ENCODE measurements at places on chromosomes 12 and 14.

GRCh38 chr14:20986811-20987210, 3.0 kb upstream of the METTL17 start:
- no peak for DNase-seq

GRCh38 chr14:63752449-63753169, 24.7 kb upstream of the SGPP1 start:
- DNase-seq, result no peak

GRCh38 chr14:32015166-32015565, 61.9 kb upstream of the ARHGAP5 start:
- DNase-seq, result no peak

- DNase-seq, result no peak
Observed at GRCh38 chr12:42469355-42470175, 120.0 kb downstream of the PRICKLE1 start.

DNA sequence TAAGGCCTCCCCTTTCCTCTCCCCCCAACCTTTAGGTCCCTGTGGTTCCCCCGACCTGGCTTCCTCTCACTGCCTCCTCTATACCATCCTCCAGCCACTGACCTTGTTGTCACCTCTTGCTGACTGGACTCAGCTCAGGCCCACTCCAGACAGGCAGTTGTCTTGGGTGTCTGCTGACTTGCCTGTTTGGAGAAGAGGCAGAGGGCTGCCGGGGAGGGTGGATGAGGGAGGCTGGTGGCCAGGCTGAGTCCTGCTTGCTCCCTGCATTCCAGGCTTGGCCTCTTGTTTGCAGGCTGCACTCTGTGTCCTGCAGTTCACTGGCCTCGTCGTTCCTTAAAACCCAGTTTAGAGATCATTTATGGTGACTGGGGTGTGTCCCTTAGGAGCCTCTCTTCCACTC, 31.0 kb upstream of the RD3L start:
- DNase-seq, result no peak

GRCh38 chr12:58425481-58426392, 484.4 kb downstream of the ATP23 start:
- peak; percentile 81 for DNase-seq

- no peak for DNase-seq
Observed at GRCh38 chr12:46343118-46343852, 29.3 kb downstream of the SLC38A2 start.

- DNase-seq, result peak; percentile 3
Observed at GRCh38 chr14:21525571-21525961, 580 bp downstream of the SALL2 start.

GRCh38 chr14:23208324-23208723, 24.9 kb upstream of the SLC7A8 start:
- no peak for DNase-seq

- peak; percentile 92 for DNase-seq
Observed at GRCh38 chr14:92635031-92635430, 113.4 kb downstream of the LGMN start.

GRCh38 chr12:27971606-27972005, 927 bp downstream of the PTHLH start:
- DNase-seq, result no peak

DNA sequence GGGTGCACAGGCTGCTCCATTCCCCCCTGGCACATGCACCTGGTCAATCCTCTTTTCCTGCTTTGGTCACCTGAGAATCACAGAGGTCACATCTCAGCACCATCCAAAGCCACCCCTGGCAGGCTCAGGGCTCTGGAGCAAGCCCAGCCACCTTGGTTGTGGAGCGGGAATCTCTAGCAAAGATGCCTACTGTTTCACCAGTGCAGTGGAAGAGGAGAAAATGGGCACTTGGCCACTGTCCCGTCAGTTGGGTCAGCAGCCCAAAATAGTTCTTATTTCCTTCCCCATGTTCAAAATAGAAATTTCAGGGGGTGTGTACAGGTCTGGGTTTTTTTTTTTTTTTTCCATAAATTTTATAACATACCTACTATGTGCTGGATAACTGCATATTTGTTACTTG, 18.3 kb downstream of the RTL1 start:
- DNase-seq, result no peak

- no peak for DNase-seq
Observed at GRCh38 chr12:43206396-43206795, 345.6 kb downstream of the ADAMTS20 start.

GRCh38 chr14:97077253-97077653, 280.1 kb downstream of the VRK1 start:
- no peak for DNase-seq

- DNase-seq, result no peak
Observed at GRCh38 chr14:52348279-52348678, 34.2 kb downstream of the PTGER2 start.

GRCh38 chr14:92322516-92322915, 449 bp upstream of the SLC24A4 start:
- no peak for DNase-seq

- no peak for DNase-seq
Observed at GRCh38 chr14:65349100-65349499, 63.4 kb upstream of the FUT8 start.

DNA sequence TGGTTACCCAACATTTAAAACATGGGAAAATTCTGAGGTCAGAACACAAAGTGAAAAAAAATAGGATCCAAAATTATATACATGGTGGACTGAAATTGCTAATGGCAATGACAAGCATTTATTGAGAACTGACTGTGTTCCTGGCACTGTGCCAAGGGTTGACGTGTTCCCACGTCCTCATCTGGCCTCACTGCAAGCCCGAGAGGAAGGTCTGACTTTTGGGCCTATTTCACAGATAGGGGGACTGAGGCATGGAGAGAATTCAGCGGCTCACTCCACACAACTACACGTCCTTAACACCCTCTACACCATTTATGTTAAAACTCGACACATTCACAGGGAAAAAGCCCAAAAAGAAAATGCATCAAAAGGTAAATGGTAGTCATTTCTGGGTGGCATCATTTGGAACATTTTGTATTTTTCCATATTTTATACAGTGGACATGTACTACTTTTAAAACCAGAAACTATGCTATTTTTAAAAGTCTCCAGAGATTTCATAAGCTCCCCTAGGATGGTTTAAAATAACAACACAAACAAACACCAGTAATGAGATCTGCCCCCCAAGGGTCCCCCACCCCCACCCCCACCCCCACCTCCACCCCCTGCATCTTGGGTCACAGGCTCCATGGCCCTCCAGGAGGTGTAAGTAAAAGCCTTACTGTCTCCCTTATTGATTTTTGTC, 27.7 kb downstream of the CLMN start:
- DNase-seq, result peak; percentile 47

DNA sequence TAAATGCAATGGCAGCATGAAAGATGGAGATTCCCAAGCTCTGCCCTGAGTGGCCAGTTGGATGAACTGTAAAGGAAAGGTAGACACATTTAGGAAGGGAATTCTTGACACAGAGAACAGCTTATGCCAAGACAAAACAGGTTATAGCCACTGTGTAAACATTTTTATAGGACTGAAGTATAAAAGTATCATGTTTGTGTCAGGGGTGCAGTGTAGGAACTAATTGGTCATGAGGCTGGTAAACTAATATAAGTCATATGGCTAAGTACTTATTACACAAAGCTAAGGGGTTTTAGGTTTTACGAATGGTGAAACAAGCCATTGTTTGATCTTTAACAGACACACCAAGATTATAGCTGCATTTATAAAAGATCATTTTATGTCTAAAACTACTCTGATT, 207.7 kb upstream of the SLC16A7 start:
- peak; percentile 77 for DNase-seq

DNA sequence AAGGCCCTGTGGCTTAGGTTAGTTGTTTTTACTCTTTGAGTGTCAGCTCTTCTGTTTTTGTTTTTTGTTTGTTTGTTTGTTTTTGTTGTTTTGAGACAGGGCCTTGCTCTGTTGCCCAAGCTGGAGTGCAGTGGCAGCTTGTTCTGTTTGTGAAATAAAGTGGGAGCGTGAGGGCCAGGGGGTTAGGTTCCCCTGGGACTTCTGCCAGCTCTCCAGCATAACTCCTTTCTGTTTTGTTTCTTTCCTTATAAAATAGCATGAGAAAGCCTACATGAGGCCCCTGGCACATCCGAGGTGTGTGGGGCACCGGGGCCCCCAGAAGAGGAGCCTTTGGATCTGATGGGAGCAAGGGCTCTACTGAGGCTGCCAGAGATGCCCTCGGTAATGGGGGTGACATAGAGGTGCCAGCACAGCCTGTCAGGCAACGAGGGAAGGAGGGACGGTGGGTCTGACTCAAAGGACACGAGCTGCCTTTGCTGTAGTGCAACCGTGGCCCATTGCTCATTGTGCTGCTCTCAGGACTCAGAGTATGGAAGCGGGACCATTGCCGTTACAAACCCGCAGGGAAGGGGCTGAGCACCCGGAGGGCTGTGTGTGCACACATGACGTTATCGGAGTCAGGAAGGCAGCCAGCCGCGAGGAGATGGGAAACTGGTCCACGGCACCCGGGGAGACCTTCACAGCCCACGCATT, 9.1 kb upstream of the SERPINA11 start:
- no peak for DNase-seq

- no peak for DNase-seq
Observed at GRCh38 chr12:64387197-64387816, 3.3 kb downstream of the C12orf56 start.

DNA sequence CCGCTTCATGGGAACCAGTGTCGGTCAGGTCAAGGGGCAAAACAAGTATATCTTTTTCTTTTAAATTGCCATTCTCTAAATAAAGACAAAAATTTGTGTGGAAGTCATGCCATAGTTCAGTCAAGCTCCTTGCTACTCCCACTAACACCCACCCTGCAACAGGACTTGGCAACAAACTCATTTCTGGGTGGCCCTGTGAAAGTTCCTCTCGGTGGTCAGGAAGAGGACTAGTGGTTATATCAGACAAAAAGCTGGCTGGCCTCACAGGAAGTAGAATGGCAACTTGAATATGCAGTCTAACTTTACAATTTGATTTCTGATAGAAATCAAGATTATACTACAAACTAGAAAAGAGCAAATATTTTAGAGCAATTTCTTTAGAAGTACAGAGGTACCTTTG, 11.2 kb downstream of the DHRS7 start:
- DNase-seq, result no peak

DNA sequence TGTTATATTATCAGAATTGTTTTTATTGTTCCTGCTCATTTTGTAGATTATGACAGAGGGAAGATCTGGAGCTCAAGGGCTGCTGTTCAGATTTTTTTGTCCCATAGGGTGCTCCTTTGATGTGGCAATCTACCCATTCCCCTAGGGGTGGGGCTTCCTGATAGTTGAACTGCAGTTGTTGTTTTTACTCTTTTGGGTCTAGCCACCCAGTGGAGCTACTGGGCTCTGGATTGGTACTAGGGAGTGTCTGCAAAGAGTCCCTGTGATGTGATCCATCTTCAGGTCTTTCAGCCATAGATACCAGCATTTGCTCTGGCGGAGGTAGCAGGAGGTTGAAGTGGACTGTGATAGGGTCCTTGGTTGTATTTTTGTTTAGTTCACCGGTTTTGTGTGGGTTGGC, 57.9 kb upstream of the SLCO1B1 start:
- DNase-seq, result no peak

DNA sequence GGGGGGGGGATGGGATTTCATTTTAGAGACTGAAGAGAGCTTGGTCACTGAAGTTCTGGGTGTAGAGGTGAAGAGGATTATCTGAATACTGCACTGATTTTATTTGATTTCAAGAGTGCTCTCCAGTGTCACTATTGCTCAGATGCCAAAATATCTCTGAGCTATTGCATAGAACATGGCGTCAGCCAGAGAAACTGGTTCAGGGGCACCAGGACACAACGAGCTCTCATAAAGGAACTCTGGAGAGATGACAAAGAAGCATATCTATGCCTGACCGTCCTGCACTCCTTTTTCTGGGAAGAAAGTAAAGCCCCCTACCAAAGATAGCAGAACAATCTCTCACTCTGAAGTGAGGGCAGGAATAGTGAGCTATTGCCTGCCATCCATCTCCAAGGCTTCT, 2.0 kb downstream of the SLC7A8 start:
- DNase-seq, result no peak

GRCh38 chr14:79256380-79256779, 954.9 kb downstream of the DIO2 start:
- DNase-seq, result no peak

DNA sequence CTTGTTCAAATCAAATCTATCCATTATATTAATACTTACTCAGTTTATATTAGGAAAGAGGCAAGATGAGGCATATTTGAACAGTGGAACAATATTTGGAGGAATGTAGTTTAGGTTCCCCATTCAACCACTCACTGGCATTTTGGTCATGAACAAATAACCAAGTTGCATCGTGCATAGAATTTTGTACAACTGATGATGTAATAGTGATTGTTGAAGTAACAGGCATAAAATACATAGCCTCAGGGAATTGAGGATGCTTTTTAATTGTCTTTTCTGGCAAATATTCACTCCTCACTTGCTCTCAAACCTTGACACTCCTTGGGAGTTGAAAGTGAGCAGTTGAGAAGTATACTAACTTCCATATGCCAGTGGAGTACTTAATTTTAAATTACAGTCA, 175.2 kb downstream of the SRGAP1 start:
- no peak for DNase-seq

DNA sequence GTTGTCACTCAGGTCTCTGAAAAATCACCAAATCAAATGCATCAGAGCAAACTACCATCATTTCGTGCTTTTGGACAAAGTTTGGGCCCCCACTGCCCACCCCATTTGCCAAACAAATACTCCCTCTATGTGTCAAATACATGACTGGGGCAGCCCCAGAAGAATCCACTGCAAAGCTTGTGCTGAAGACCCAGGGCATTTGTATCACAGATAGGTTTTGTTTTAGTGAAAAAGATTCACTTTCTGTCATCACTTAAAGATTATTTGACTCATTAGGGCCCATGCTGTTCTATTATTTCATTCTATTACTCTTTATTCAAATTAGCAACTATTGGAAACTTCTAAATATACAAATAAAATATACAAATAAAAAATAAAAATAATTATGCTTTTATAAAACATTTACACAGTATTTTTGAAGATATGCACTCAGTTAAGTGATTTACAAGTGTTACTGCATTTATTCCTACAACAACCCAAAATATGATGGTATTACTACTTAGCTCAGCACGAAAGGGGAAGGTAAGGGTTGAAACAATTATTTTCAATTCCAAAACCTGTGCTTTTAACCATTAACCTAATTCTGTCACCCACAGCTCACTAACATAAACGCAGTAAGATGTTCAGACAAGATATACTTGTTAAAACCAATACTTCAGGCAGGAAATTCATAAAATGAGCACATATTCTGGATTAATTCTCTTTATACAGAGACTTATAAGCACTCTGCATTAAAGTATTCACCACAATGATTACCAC, 36.5 kb downstream of the LRIG3 start:
- no peak for DNase-seq

DNA sequence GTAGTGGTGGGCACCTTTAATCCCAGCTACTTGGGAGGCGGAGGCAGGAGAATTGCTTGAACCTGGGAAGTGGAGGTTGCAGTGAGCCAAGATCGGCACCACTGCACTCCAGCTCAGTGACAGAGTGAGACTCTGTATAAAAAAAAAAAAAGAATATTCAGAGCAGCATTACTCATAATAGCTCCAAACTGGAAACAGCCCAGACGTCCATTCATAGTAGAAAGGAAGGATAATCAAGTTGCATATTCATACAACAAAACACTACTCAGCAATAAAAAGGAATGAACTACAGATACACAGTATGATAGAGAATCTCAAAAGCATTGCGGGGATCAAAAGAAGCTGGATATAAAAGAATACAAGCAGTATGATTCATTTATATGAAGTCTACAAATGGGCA, 19.1 kb downstream of the TMEM30B start:
- no peak for DNase-seq

GRCh38 chr12:66002812-66003211, 127.7 kb downstream of the LLPH start:
- DNase-seq, result no peak

GRCh38 chr12:97595936-97596335, 133.3 kb downstream of the RMST start:
- no peak for DNase-seq

- DNase-seq, result peak; percentile 8
Observed at GRCh38 chr14:54446161-54446693, 5.1 kb upstream of the CNIH1 start.

Data from NCI-H748 treated with DMSO at 0.1 percent for 48 hours (cell line).